Activated T-cell treated with anti-CD3 and anti-CD28 coated beads, Interleukin-2, amount 50 U/mL, for 4 hours (primary cell): ENCODE measurements at places on chromosomes 6 and 20. TPM values are rescaled to one million over a fixed set of nuclear protein-coding genes. Genes with fewer than 3 reads are reported as not detected.

The NRSN1 gene
- total RNA-seq: not detected

The F13A1 gene
- total RNA-seq: 0.14 TPM

The OLIG3 gene
- not detected for total RNA-seq

The RCAN2 gene
- 0.48 TPM for total RNA-seq

The OR2J3 gene
- not detected for total RNA-seq
